ENCODE measurements at places on chromosomes 1 and 21.
A peak's percentile ranks its signal among the peaks of the same experiment; 100 is the strongest.

DNA sequence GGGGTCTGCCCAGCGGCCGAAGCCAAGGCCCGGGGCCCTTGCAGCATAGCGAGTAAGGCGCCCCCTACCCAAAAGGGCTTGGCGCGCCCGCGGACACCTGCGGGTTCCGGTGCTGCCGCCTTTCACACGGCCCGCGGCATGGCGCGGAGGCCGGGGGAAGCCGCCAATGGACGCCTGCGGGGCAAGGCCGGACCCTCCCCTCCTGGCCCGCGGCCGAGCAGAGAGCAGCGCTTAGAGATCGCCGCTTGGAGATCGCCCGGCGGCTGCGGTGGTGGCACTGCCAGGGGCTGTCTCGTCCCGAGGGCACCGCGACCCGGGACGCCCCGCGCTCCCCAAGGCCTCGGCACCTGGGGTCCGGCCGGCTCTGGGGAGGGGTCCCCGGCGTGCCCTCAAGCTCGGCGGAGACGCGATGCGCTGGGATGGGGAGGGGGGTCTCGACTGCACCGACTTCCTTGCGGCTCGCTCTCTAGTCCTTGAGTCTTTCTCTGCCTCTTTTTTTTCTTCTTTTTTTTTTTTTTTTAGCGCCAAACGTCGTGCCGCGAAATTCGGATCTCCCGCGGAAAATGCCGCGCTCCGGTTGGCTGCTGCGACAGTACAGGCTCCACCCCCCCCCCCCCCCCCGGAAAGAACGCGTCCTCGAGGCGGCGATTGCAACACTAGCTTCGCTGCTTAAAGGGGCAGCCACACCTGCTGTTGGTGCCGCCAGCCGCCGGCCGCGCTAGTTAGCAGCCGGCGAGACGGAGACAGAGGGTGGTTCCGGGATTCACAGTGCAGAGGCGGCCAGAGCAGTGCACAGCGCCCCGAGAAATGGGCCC, at the start of gene E2F2:
E2F2 (minus strand) TSS at position 487 of the 815 bp plus-strand sequence; CDS start at position 47, 440 bp downstream.
- DNase-seq, result peak; percentile 82

GRCh38 chr1:17250601-17251000, 1.7 kb downstream of the PADI3 start:
- no peak for DNase-seq

GRCh38 chr1:39656391-39656790, 15.5 kb downstream of the NT5C1A start:
- DNase-seq, result no peak

- no peak for DNase-seq
Measured at GRCh38 chr1:68010090-68010489, 40.3 kb downstream of the DIRAS3 start.

DNA sequence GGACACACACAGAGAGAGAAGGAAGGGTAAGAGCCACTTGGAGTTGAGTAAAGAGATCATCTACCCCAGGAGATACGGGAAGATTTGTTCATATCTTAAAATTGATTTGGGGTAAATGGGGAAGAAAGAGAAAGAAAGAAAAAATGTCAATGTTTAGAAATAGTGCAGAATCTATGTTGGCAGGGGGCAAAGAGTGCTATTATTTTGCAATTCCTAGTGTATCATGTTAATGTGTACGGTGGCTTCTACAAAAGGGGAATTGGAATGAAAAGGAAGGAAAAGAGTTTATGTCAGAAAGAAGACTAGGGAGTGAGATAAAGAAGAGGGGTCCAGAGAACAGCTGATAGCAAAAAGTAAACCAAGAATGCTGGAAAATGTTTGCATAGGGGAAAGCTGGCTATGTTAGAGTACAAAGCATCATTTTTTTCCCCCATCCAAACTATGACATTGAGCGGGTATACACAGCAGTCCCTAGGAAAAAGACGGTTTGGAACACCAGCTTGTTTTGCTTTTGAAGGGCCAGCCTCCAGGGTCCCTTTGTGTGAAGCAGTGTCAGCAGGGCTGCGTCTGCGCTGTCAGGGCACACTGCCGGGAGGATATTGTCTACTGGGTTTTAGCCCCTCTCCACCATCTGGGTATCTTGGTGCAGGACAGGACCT, 10.8 kb downstream of the LRRC8D start:
- no peak for DNase-seq

- no peak for DNase-seq
Measured at GRCh38 chr1:161300478-161300877, 9.3 kb downstream of the MPZ start.

DNA sequence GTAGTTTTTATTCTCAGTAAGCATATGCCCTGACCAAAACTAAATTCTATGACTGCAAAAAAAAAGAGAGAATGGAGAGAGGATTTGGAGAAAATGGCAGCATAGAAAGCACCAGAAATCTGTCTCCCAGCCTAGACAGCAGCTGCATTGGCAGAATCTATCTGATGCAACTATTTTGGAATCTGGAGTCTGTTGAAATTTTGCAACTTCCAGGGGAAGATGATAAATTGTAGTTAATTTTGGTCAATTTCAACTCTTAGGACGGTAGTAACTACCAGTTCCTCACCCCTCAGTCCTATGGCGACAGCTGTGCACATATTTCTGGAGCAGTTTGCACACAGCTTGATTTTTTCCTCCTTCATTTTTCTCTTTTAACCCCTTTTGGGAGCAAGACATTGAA, 10.9 kb downstream of the EXO5 start:
- no peak for DNase-seq

GRCh38 chr21:38803075-38803660, 2.6 kb upstream of the ETS2 start:
- no peak for DNase-seq

DNA sequence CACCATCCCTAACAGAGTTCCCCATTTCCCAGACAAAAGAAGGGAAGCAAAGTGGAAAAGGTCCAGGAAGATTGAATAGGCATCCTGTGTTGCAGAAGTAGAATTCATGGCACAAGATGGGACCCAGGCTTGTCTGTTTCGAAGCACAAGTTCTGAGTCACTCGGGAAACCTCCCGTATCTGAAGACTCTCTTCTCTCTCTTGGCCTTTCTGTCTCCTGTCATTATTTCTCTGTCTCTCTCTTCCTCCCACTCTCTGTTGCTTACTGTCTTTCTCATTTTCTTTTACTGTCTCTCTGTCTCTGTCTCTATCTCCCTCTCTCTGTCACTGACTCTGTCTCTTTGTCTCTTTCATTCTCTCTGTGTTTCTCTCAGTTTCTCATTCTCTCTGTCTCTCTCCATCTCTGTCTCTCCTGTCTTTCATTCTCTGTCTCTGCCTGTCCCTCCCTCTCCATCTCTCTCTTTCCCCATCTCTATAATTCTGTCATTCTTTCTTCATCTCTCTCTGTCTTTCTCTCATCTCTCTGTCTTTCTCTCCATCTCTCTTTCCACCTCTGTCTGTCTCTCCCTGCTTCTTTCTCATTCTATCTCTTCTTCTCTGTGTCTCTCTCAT, 23.7 kb downstream of the RNF187 start:
- no peak for DNase-seq

GRCh38 chr1:218837051-218837450, 336.6 kb upstream of the LYPLAL1 start:
- DNase-seq, result no peak

DNA sequence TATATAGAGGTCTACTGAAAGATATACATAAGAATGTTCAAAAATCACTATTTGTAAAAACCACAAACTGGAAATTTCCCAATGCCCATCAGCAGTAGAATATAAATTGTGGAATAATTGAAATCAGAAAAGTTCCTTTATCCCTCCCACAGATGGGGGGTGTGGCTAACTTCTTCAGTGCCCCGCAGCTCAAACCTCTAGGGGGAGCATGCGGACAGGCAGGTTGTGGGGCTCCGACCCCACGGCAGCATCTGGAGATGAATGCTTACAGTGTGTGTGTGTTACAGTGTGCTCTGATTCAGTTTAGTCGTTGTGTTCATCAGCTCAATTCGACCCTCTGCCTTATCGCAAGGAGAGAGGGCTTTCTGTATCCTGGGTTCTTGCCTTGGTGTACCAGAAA, 262.1 kb upstream of the LRRC7 start:
- no peak for DNase-seq

GRCh38 chr1:85452948-85453347, 12.0 kb downstream of the DDAH1 start:
- DNase-seq, result no peak

GRCh38 chr1:43844114-43844513, 89.5 kb upstream of the ARTN start:
- DNase-seq, result no peak

DNA sequence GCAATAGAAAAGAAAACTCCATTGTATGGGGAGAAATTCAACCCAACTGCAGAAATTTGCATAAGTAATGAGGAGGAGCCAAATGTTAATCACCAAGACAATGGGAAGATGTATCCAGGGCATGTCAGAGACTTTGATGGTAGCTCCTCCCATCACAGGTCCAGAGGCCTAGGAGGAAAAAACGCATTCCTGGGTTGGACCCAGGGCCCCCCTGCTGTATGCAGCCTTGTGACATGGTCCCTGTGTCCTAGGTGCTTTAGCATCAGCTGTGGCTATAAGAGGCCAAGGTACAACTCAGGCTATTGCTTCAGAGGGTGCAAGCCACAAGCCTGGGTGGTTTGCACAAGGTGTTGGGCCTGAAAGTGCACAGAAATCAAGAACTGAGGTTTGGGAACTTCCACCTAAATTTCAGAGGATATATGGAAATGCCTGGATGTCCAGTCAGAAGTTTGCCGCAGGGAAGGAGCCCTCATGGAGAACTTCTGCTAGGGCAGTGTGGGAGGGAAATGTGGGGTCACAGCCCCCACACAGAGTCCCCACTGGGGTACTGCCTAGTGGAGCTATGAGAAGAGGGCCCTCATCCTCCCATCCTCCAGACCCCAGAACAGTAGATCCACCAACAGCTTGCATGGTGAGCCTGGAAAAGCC, 162.3 kb downstream of the TGFB2 start:
- no peak for DNase-seq

GRCh38 chr1:2611621-2612437, 21.0 kb downstream of the MMEL1 start:
- no peak for DNase-seq

- DNase-seq, result no peak
Measured at GRCh38 chr1:38064197-38064903, 17.8 kb upstream of the POU3F1 start.

- DNase-seq, result no peak
Measured at GRCh38 chr1:185409763-185410528, 92.9 kb upstream of the IVNS1ABP start.

- no peak for DNase-seq
Measured at GRCh38 chr1:98420376-98421084, 241.0 kb upstream of the SNX7 start.

- DNase-seq, result no peak
Measured at GRCh38 chr1:54402896-54403295, 3.3 kb downstream of the SSBP3 start.

DNA sequence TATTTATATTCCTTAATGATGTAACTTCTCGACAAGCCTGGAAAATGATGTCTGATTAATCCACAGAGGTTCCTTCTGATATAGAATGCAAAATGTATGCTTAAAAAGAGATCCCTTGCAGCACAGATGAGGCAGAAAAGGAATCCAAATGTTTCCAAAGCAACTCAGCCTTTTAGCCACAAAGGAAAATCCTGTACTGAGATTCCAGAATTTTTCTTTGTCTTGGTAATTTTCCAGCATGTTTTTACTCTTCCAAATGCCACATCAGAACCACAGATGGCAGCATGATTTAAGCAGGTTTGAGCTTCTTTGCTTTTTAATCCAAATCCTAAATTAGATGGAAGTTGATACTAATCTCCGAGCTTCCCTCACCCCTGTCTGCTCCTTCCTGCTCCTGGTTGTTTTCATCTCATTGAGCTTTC, 176.4 kb upstream of the PALMD start:
- DNase-seq, result no peak

DNA sequence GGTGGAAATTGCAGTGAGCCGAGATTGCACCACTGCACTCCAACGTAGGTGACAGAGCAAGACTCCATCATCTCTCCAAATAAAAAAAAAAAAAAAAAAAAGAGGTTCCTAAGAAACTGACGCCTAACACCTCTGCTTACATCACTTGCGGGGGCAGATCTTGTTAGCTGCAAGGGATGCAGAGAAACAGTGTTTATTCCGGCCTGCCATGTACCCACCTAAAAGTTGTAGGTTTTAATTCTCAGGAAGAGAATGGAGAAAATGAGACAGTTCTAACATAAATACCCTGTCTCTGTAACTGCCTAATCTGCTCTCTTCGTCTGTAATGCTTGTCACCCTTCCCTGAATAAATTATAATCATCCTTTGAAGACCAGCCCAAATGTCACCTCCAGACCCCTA, 9.0 kb upstream of the SRSF4 start:
- no peak for DNase-seq

- DNase-seq, result no peak
Measured at GRCh38 chr21:25558123-25558522, 49.2 kb downstream of the MRPL39 start.

DNA sequence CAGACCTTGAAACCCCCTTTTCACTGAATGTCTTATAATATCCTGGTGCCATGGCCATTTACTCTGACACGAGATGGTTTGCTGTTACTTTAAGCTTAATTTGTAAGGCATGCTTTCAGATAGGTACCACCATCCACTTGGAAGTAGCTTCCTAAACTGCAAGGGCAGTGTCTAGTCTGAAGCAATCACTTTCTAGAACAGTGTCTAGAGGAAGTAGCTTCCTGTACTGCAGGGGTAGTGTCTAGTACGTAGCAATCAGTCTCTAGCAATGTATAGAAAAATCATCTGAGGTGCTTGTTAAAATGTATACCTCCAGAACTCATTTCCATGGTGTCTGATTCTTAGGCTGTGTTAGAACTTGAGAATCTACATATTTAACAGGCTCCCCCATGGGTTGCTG, 42.5 kb downstream of the ZBTB40 start:
- DNase-seq, result no peak

DNA sequence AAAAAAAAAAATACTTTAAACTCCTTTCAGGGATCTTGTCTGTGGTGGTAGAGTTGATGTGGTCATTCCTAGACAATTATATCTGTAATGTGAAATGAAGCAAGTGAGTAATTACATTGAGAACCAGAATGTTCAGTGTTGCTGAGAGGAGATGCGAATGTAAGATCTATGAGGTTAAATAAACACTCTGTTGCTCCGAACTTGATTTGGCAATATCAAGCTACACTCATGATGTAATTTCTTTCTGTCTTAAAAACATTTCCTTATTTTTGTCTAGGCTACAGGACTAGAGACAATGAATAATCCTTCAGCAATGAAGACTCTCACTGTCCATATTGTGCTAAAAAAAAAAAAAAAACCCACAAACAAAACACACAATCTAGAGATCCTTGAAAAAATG, 63.1 kb upstream of the IGSF5 start:
- no peak for DNase-seq

GRCh38 chr1:96641282-96641681, 80.3 kb upstream of the PTBP2 start:
- no peak for DNase-seq

DNA sequence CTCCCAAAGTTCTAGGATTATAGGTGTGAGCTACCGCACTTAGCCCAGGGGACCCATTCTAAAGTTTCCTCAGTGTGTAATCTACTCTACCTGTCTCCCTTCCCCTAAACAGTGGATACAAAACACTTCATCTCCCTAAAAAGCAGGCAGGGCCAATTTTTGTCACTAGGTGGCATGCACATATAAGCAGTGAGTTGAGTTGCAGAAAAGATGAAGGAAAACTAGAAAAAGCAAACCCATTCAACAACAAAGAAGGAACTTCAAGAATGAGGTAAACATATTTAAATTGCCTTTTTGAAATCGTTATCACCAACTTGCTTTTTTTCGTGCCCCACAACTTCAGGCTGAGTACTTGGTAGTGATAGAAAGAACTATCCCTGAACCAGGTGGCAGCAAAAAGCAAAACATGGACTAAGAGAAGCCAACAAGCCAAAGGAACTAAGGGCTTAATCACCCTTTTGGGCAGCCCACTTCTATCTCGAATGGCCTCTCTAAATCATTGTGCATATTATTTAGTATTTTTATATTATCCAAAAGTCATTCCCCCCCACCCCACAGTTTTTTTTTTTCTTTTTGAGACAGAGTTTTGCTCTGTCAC, 19.7 kb upstream of the ALDH9A1 start:
- DNase-seq, result peak; percentile 9

Measured in activated naive CD8-positive, alpha-beta T cell treated with anti-CD3 and anti-CD28 coated beads, Interleukin-2, amount 50 U/mL, for 24 hours (primary cell).